ENCODE measurements at places on chromosomes 5 and 9.

- DNase-seq = no peak
These were observed 10.7 kb downstream of the SLC25A25 start for GRCh38 chr9:128078504-128079434.

DNA sequence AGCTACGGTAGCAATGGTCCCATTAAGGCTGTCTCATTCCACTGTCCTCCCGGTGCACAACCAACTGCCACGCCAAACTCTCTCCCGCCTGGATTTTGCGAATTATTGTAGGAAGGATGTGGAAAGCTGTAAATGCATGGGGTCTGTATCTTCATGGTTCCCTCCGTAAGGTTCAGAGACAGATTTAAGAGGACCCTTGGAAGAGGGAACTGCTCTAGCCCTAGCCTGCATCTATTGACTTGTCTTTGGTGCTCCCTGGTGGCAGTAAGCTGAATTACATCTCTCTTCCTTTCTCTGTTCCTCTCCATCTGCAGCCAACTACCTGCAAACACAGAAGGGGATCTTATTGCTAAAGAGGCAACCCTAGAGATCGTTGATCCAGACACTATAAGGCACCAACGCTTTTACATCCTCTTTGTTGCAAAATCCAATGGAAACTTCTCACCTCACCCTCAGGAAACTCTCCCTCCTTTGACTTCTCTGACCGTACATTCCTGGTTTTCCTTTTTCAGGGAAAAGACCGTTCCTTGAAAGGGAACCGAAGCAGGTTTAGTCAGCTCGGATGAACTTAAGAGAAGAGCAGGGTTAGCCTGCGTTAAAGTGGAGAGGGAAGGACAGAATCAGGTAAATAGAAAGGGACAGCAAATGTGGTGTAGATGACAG, 11.9 kb downstream of the CAPSL start:
- peak; percentile 58 for DNase-seq

GRCh38 chr9:124017051-124017928, 5.7 kb downstream of the LHX2 start:
- DNase-seq = no peak

GRCh38 chr9:86512929-86513328, 158.7 kb upstream of the TUT7 start:
- no peak for DNase-seq

DNA sequence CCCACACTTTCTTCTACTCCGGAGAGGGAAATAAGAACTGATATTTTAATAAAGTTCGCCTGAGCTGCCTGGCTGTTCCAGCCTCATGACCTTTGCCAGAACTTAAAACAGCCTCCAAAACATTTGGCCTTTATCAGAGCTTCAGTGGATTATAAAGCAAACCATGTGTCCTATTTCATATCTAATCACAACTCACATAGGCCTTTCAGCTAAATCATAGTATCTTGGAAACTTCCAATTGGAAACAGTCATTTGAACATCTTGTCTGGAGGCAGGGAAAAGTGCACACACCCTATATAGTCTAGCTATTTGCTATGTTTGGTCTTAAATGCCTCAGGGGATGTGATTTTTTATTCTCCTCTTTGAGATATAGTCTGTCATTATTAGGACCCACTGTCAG, 46.0 kb upstream of the FREM1 start:
- DNase-seq = no peak

DNA sequence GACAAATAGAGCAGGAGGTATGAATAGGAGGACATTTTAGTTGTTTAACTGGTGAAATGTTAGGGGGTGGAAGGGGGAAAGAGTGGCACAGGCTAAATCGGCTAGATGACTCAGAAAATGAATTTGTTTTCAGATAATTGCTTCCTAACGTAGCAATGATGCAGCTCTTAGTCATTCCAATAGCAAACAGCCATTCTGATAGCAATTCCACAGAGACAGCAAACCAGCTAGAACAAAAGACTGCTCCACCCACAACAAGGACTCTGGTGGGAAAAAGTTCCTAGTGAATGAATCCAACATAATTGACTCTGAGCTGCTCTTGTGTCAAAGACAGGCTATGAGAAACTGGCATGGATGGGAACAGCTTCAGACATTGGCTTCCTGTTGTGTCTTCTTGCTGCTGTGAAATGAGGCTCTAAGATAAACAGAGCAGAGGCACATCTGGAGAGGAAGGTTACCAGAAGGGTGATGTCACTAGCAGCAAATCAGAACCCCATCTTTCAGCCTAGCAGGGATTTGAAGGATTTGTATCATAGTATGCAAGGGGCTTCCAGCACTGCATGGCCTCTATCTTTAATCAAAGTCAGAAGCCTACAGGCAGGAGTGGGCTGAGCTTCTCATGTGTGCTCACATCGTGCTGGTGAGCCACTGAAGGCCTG, 28.1 kb upstream of the F2RL1 start:
- no peak for DNase-seq

Data from AML-193 (cell line).